ENCODE measurements at places on chromosomes 13 and 19. TPM values are rescaled to one million over a fixed set of nuclear protein-coding genes. Genes with fewer than 3 reads are reported as not detected.

PGLYRP1 gene
- not detected for total RNA-seq

CCDC61 gene
- 14.8 TPM for total RNA-seq

LRRC63 gene
- total RNA-seq = not detected

SIAH3 gene
- total RNA-seq = not detected

FCHO1 gene
- total RNA-seq = 1.6 TPM

ADAMTS10 gene
- total RNA-seq = 18.9 TPM

ZNF723 gene
- not detected for total RNA-seq

KCNJ14 gene
- total RNA-seq = 1.4 TPM

FUT2 gene
- not detected for total RNA-seq

CGB2 gene
- not detected for total RNA-seq

STOML3 gene
- total RNA-seq = not detected

ZNF835 gene
- not detected for total RNA-seq

C5AR1 gene
- total RNA-seq = not detected

ZNF497 gene
- total RNA-seq = 1.3 TPM

MCF2L gene
- total RNA-seq = 0.58 TPM

LHB gene
- not detected for total RNA-seq

CEACAM8 gene
- total RNA-seq = not detected

FGF22 gene
- total RNA-seq = not detected

NXNL1 gene
- total RNA-seq = not detected

ISYNA1 gene
- 74.1 TPM for total RNA-seq

SLC46A3 gene
- total RNA-seq = 3.9 TPM

HSH2D gene
- total RNA-seq = not detected

RASGRP4 gene
- total RNA-seq = not detected

ZNF320 gene
- total RNA-seq = 10.9 TPM

CACNG6 gene
- 4.0 TPM for total RNA-seq
